ENCODE measurements at places on chromosomes 16 and 17.

DNA sequence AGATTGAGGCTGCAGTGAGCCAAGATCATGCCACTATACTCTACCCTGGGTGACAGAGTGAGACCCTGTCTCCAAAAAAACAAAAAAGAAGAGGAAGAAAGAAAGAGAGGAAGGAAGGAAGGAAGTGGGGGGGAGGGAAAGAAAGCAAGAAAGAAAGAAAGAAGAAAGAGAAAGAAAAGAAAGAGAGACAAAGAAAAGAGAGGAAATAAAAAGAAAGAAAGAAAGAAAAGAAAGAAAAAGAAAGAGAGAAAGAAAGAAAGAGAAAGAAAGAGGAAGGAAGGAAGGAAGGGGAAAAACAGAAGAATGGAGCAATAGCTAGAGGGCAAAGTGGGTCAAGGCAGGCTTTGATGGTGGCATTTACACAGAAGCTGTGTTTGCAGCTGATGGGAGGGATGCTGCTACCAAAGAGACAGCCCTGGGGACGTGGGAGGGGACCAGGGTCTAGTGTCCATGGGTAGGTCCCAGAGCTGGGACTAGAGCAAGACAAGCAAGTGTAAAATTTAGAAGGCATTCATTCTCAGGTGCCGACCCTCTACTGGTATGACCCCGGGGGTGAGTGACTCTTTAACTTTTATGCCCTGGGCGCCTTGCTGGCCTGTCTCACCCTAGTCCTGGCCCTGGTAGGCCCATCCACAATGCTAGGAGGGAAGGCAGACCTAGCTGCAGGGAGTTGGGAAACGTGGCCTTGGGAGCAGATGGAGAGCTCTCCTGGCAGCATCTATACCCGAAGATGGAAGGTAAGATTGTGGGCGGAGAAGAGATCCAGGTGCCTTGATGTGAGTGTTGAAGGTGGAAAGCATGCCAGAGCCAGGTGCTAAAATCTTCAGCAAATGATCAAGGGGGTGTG lies 2.0 kb upstream of the CES3 start:
- DNase-seq, result no peak

GRCh38 chr17:49069585-49070273 lies 62.8 kb upstream of the B4GALNT2 start:
- no peak for DNase-seq

DNA sequence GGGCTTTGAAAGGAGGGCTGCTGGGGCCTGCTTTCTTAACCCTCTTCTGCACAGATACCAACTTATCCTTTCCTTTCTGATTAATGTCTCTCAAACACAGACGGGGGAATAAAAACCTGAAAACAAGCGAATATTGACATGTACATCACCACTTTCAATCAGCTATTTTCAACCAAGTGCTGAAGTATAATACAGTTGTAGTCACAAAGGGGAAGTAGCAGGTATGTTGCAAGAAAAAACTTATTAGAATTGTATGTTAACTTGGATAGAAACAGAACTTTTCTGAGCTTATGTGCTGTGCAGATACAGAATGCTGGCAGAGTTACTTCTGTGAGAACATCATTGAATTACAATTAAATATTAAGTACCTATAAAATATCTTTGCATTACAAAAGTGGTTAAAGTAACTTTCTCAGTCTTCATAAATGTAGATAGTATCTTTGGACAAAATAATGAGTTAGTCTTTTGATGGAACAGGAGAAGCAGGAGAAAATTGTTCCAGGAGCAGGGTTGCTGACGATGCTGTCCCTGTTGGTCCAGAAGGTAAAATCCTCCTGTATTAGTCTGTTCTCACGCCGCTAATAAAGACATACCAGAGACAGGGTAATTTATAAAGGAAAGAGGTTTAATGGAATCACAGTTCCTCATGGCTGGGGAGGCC lies 59.5 kb downstream of the RPTOR start:
- no peak for DNase-seq

DNA sequence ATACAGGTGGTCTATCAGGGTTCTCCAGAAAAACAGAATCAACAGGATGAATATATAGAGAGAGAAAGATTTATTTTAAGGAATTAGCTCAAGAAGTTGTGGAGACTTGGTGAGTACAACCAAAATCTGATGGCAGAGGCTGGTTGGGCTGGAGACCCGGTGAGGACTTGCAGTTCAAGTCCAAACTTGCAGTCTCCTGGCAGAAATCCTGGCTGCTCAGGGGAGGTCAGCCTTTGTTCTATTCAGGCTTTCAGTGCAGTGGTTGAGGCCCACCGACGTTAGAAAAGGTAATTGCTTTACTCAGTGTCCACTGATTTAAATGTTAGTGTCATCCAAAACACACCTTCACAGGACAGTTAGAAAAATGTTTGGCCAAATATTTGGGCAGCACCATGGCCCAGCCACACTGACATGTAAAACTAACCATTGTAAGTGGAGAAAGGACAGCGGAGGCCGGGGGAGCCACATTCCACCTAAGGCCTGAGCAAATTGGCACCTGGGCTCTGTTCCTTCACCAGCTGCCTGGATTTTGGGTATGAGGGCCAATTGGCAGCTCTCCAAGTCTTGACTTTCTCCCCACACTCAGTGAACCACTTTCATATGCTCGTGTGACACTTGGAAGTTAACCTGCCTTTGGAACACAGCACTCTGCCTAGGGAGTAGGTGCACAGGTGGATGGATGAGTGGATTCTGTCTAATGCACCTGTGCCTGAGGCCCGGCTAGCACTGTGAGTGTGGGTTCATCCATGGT lies 54.7 kb downstream of the CACNG5 start:
- no peak for DNase-seq

DNA sequence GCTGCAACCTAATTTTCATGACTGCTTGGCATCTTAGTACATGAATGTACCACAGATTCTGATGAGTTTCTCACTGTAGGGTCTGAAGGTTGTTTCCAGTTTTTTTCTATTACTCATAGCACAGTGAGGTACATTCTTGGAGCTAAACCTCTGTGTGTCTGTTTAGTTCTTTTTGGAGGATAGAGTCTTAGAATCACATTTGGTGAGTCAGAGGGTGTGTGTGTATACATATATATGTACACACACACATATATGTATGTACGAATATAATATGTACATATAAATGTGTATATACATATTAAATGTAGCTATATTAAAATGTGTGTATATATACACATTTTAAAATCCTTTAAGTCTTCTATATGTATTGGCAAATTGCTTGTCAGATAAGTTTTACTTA lies 72.9 kb downstream of the NTN1 start:
- no peak for DNase-seq

DNA sequence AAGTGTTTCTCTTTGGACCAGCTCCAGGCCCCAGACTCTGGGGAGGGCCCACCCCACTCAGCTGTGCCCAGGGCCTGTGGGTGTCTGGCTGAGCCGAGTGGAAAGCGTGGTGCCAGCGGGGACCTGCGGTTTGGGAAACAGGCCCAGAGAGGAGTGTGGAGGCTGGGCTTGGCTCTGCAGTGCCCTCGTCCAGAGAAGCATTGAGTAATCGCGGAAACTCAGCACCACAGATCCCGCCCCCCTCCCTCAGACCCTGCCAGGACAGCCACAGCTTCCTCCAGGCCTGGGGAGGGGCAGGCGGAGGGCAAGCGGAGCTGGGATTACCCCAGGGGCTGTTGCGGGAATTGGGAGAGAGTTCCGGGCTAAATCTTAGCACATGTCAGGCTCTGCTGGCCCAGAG lies 14.6 kb upstream of the PITPNA start:
- DNase-seq, result no peak

DNA sequence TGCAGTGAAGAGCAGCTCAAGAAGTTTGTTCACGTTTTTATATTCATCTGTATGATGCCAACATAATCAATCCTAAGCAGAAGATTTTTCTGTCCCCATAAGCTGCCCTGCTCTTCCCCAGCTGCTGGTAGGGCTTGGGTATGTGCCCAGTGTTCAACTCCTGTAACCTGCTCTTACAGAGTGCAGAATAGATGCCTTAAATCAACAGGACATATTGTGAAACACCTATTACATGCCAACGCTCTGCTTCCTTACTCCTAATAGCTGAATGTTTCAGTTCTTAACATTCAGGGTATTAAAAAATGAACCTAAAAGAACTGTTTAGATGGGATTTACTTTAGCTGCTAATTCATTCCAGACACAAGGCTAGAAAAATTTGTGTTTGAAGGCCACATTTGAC lies 190.9 kb downstream of the HS3ST3A1 start:
- DNase-seq, result no peak

DNA sequence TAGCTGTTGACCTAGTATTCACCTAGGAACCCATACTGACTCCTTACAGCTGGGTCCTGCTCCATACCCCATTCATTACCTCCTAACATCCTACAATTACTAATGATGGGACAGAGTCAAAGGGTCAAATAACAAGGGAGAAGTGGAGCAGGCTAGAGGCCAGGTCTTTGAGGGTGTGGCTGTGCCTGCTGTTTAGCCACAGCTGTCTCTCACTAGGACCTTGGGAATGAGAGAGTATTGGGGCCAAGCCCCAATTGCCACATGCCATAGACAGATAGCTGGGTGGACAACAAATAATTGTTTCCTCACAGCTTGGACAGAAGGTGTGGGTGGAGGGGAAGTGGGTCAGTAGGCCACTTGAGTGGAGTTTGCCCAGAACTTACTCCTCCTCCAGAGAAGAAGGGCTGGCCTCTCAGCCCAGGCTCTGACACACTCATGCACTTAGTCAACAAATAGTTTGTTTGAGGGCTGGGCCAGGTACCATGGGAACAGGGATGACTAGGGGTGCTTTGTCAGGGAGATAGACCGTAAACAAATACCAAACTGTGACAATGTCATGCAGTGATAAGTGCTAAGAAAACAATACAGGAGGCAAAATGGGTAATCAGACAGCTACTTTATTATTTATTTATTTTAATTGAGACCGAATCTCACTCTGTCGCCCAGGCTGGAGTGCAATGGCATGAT lies 10.2 kb upstream of the CENPT start:
- DNase-seq, result peak; percentile 26

- DNase-seq, result no peak
Measured at GRCh38 chr16:87582216-87582965, 19.9 kb upstream of the JPH3 start.

GRCh38 chr16:77834635-77835540 lies 46.5 kb downstream of the VAT1L start:
- no peak for DNase-seq

GRCh38 chr17:14940938-14941265 lies 324.2 kb downstream of the PMP22 start:
- no peak for DNase-seq

GRCh38 chr16:83666449-83666848 lies 141.3 kb upstream of the HSBP1 start:
- no peak for DNase-seq

DNA sequence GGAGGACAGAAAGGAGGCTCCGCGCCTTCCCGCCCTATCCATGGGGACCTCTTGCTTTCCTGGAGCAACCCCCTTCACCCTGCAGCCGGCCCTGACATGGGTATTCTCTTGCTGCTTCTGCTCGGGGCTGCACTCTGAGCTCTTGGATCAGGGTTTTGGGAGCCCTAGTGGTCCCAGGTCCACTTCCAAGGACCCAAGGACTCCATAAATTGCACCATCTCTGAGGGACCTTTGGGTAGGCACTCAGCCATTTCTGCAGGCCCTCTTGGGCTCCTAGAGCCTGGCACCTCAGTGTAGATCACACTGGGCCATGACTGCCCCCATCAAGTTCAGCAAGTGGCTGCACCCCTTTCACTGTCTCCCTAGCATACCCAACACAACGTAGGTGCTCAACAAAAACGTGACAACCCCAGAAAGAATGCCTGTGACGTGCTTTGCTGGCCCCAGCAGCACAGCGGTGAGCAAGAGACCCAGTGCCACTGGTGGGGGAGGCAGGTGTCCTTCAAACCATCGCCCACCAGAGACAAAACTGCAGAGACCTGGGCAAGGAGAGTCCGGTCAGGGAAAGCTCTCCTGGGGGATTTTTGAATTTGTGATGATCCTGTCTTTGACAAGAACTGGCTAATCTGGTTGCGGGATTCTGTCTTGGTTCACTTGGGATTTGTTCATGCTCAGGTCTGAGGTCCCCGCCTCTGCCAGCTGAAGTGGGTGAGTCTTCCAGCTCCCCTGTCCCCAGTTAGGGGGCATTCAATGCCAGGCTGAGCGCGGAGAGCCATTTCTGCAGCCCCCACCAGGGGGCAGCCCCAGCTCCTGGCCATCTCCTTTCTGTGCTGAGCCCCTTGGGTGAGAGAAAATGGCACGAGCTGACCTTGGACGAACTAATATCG lies 2.5 kb upstream of the RAB11FIP4 start:
- peak; percentile 46 for DNase-seq

GRCh38 chr17:2084766-2085647 lies 30.1 kb downstream of the HIC1 start:
- DNase-seq, result no peak

DNA sequence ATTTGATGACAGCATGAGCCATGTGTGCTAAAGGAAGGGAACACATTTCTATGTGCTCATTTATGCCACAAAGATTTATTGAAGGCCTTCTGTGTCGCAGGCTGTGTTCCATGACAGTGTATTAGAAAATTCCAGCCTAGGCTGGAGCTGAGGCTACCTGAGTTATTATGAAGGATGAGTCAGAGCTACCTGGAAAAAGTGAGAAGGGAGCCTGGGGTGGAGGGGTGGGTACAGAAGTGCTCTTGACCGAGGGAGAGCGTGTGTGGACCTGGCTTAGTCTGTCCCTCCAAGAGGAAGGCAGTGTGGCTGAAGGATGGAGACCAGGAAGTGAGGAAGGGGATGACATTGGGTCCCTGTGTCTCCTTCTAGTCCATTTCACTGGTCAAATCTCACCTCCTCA lies 98.3 kb downstream of the N4BP1 start:
- no peak for DNase-seq

- no peak for DNase-seq
Measured at GRCh38 chr17:50790618-50791017, 23.3 kb upstream of the ANKRD40CL start.

GRCh38 chr16:865026-865425 lies 64.5 kb upstream of the GNG13 start:
- DNase-seq, result no peak

DNA sequence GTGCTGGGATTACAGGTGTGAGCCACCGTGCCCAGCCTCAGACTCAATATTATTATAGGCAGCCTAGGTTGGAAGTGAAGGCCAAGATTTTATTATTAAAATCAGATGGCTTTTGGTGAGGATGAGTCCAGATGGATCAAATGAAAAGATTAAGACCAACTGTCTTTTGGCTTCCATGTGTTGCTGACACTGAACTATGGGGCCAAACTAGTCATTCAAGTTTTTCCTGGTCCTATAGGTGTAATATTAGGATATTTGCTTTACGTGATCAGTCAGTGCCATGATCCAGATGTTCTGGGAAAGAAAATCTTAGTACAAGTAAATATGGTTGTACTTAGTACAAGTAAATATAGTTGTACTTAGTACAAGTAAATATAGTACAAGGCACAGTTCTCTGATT lies 140.6 kb downstream of the MAP2K6 start:
- DNase-seq, result no peak

DNA sequence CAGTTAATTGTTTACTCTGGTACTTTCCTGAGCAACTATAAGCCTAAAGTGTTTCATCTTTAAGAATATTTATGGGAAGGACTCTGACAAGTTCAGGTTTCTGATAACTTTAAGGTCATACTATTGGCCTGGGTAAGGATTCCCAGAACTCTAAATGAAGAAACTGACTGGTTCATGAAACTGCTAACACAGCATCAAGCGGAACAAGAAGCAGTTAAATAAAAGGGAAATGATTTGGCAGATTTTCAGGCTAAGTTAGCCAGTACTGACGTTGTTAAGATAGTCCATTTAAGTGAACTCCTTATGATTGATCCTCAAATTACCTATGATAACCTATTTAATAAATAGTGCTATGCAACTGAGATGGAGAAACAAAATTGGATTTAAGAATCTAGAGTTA lies 101.6 kb upstream of the CES5A start:
- DNase-seq, result no peak

GRCh38 chr16:59341368-59341767 lies 607.3 kb upstream of the GOT2 start:
- no peak for DNase-seq
